ENCODE measurements at places on chromosomes 4 and X. TPM values are rescaled to one million over a fixed set of nuclear protein-coding genes. Genes with fewer than 3 reads are reported as not detected.
A peak's percentile ranks its signal among the peaks of the same experiment; 100 is the strongest.

- DNase-seq = no peak
Measured at GRCh38 chr4:105145156-105145902, 1.3 kb upstream of the TET2 start.

DNA sequence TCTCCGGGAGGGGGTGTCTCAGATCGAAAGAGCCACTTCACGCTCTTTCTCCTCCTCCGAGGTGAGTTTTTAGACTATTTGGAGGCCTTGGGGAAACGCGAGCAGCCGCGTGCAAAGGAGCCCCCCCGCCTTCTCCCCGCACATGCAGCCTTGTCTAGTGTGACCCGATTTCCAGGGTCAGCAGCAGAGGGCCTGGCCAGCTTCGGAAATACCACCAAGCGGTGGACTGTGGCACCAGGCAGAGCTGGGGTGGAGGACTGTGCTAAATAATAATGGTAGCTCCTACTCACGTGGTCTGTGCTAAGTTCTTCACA, 79.3 kb upstream of the BCOR start:
- no peak for DNase-seq

GRCh38 chr4:12421364-12421763, 992.7 kb upstream of the HS3ST1 start:
- no peak for DNase-seq

GRCh38 chrX:150036641-150037040, 98.3 kb upstream of the EOLA2 start:
- DNase-seq = no peak

DNA sequence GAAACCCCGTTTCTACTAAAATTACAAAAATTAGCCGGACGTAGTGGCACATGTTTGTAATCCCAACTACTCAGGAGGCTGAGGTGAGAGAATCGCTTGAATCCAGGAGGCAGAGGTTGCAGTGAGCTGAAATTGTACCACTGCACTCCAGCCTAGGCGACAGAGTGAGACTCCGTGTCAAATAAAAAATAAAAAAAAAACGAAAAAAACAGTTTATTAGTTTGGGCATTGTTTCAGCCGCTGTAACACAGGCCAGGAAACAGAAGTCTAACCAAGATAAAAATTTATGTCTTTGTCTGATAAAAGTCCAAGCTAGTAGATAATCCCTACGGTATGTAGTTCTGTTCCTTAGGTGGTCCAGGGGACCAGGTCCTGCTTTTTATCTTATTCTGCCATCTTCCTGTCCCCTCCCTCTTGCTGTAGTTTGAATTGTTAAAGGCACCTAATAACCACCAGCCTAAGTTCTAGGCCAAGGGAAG, 21.4 kb downstream of the USO1 start:
- no peak for DNase-seq

DNA sequence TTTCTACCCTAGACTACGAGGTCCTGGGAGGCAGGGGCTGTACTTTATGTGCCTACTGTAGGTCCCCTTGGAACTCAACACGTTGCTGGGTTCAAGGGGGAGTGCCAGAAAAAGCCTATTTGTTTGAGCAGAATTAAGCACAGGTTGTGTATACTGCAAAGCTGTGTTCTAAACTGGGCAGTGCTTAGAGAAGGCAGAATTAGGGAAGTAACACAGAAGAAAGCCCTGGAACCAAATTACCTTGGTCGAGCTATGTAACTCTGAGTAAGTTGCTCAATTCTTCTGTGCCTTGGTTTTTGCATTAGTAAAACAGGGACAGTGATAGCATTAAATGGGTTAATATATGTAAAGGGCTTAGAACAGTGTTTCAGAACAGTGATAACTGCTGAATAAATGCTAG, 245.0 kb upstream of the SFRP2 start:
- DNase-seq = no peak

DNA sequence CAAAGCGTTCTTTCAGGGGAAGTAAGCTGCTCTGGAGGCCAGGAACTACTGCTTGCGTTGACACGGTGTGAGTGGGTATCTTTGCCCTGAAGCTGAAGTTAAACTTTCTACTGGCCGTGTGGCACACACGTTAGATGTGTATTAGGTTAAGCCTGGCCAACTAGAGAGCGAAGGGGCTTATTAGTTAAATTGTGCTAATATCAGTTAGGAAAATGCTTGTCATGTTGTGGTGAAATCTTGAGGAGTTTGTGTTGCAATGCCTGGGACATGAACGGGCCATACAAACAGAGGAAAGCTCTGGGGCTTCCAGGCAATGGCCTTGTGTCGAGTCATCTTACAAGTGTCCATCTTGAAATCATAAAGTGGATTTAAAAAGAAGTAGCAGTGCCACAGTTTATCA, 62.6 kb downstream of the NSUN7 start:
- DNase-seq = no peak

DNA sequence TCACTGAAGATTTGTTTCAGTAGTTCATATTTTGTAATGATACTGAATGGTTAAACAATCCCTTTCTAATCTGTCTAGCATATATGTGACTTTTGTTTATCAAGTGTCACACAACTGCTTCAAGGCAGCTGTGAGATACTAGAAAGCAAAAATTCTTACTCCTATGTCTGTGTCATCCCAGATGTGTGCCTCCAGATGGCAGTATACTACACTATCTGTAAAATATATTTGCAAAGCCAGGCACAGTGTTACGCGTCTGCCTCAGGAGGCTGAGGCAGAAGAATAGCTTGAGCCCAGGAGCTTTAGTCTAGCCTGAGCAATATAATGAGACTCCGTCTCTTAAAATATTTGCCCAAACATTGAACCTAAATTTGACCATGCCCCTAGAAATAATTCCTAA, 4.0 kb downstream of the NUDT10 start:
- peak; percentile 47 for DNase-seq

DNA sequence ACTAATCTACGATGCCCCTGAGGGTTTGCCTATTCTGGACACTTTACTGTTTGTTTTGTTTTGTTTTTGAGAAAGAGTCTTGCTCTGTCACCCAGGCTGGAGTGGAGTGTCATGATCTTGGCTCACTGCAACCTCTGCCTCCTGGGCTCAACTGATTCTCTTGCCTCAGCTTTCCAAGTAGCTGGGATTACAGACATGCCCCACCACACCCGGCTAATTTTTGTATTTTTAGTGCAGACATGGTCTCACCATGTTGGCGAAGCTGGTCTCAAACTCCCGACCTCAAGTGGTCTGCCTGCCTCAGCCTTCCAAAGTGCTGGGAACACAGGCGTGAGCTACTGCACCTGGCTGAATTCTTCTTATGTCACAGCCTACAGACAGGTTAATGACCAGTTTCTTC, 70.7 kb downstream of the MFAP3L start:
- DNase-seq = no peak

GRCh38 chr4:151325111-151325948, at the start of gene SH3D19:
SH3D19 (minus strand) TSS chr4:151325605; CDS start chr4:151325352, 253 bp downstream.
- DNase-seq = peak; percentile 85

GRCh38 chr4:24794916-24795665, at the start of gene SOD3:
SOD3 (plus strand) TSS chr4:24795573; CDS start chr4:24799522, 3,949 bp downstream.
- DNase-seq = peak; percentile 86

DNA sequence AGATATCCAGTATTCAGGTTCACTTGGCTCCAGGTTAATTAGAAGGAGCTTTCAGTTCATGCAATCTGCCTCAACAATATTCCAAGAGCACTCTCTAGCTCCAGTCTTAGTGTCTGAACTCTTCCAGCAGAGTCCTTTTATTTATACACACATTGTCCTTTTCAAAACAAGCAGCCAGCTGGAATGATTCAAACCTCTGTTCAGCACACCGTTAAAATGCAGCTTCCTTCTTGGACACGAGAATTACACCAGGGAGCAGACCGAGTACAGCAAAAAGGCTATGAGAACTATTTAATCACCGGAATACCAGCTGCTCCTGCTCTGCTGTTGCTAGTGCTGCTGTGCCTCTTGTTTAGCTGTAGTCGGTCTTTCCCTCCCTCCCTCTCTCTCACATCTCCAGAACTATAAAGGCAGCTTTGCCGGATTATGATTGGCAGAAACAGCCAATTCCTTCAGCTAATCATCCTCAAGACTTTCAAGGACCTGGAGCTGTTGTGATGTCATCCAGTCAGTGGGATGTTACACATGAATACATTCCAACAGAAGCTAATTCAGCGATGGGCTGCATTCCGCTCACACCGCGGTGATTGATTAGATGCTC, at the start of gene NDST4:
Gene NDST4 (minus strand): TSS at position 115 of the 601 bp plus-strand sequence. CDS start 36,584 bp downstream, outside the sequence.
- DNase-seq = peak; percentile 36

DNA sequence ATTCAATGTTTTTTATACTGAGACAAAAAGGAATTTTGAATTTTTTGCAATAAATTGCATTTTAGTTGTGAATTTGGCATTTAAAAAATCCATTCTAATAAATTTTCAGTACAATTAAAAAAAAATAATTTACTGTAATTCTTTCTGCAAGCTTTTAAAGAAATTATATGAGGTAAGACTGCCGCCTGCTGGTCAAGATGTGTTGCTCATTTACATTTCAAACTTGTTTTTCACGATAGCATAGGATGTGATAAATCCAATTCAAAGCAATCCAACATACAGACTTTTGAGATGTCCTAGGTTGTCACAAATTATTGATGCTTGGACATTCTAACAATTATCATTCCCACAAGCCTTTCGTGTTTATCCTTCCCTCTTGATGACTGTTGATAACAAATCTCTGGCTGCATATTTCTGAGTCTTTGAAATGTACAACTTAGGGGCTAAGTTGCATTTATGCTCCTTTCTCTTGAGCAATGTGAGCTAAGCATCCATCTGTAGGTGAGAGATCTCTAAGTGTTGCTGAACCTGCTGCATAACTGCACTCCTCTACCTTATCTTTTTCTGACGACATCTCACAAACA, 21.7 kb upstream of the MFAP3L start:
- peak; percentile 65 for DNase-seq

DNA sequence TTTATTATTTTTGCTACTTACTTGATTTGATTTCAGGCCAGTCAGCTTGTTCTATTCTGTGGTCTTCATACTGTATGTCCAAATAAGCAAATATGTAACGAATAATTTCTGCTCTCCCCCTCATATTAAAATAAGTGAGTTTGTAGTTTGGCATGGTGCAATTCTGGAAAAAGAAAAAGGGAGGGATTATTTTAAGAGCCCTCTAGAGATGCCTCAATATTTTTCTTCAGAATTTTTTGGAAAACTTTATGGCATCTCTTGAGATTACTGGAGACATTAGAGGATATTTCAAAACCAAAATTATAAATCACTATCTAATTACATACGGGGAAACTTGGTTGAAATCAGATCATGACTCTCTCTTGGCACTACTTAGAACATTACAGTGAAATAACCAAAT, 8.2 kb downstream of the HPGDS start:
- no peak for DNase-seq

- DNase-seq = peak; percentile 76
Measured at GRCh38 chr4:156584100-156584499, 387.5 kb downstream of the PDGFC start.

- no peak for DNase-seq
Measured at GRCh38 chrX:136193771-136194170, 46.4 kb downstream of the FHL1 start.

GRCh38 chr4:88378691-88379559, at the start of gene HERC6:
HERC6 (plus strand) TSS chr4:88378852; CDS start chr4:88378922, 70 bp downstream.
- DNase-seq = peak; percentile 71

The RIPPLY1 gene
- not detected for total RNA-seq

The TMSB15C gene
- total RNA-seq = 4.6 TPM

The CFAP299 gene
- total RNA-seq = not detected

The PNMA6F gene
- total RNA-seq = not detected

The USP17L22 gene
- total RNA-seq = not detected

The CXCL11 gene
- not detected for total RNA-seq

The STK26 gene
- 47.4 TPM for total RNA-seq

The RBM47 gene
- total RNA-seq = 47.6 TPM

The IRS4 gene
- total RNA-seq = not detected

The ARR3 gene
- total RNA-seq = not detected

The PLS3 gene
- total RNA-seq = 267 TPM

The VCX3B gene
- total RNA-seq = 0.26 TPM
